Stimulated activated CD4-positive, alpha-beta T cell treated with anti-CD3 and anti-CD28 coated beads, Interleukin-1b, Interleukin-23, amount 100 ng/mL, for 1 hour (primary cell): ENCODE measurements at places on chromosomes 12 and 14.

GRCh38 chr12:23816394-23816851, 133.0 kb downstream of the SOX5 start:
- DNase-seq: no peak

GRCh38 chr14:55706365-55706684, 126.3 kb downstream of the KTN1 start:
- no peak for DNase-seq

GRCh38 chr12:95074766-95075165, 1.3 kb upstream of the NR2C1 start:
- no peak for DNase-seq

DNA sequence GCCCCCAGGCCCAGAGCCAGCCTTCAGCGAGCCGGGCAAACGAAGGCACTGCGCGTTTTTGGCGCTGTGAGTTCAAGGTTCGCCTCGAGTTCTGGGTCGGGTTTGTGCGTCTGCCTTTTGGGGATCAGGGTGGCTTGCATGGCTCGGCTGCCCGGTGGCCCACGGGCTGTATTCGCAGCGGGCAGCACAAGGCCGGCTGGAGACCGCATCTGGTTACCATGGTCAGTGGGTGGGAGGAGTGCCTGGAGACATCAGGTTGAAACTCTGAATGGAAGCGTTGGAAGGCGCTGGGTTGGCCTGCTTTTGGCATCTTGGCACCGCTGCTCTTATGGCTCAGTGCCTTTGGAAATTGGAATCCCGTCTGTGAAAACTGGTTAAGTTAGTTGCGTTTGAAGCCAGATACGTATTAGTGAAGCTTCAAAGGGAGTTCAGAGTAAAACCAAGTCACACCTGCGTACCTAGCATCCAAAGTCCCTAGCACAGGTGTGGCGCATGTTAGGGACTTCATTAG, 50.9 kb downstream of the SNAPC1 start:
- no peak for DNase-seq

DNA sequence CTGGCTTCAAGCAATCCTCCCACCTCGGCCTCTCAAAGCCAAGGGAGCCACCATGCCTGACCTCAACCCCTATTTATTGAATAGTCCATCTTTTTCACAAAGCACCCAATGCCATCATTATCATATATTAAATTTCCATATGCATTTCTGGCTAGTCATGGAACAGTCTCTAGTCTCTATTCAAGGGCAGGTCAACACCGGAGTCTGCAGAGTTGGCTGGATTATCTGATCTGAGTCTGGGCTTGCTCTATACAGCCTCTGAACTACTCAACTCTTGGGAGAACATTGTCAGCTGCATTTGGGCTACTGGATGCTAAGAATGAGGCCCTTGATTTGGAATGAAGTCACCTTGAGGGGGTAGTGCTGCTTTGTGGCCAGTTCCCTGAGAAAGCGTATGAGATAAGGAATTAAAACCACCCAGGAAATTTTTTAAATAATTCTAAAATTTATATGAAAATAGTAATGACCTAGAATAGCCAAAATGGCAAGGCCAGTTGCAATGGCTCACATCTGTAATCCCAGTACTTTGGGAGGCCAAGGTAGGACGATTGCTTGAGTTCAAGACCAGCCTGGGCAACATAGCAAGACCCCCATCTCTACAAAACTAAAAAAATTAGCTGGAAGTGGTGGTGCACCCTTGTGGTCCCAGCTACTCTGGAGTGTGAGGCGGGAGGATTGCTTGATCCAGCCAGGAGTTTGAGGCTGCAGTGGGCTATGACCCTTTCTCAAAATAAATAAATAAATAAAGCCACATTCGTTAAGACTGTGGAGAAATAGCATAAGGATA, 6.9 kb upstream of the NAA25 start:
- DNase-seq: no peak

GRCh38 chr14:34930591-34931091, 52.2 kb upstream of the SRP54 start:
- no peak for DNase-seq

GRCh38 chr12:12156828-12157227, 86.1 kb downstream of the BCL2L14 start:
- DNase-seq: no peak

DNA sequence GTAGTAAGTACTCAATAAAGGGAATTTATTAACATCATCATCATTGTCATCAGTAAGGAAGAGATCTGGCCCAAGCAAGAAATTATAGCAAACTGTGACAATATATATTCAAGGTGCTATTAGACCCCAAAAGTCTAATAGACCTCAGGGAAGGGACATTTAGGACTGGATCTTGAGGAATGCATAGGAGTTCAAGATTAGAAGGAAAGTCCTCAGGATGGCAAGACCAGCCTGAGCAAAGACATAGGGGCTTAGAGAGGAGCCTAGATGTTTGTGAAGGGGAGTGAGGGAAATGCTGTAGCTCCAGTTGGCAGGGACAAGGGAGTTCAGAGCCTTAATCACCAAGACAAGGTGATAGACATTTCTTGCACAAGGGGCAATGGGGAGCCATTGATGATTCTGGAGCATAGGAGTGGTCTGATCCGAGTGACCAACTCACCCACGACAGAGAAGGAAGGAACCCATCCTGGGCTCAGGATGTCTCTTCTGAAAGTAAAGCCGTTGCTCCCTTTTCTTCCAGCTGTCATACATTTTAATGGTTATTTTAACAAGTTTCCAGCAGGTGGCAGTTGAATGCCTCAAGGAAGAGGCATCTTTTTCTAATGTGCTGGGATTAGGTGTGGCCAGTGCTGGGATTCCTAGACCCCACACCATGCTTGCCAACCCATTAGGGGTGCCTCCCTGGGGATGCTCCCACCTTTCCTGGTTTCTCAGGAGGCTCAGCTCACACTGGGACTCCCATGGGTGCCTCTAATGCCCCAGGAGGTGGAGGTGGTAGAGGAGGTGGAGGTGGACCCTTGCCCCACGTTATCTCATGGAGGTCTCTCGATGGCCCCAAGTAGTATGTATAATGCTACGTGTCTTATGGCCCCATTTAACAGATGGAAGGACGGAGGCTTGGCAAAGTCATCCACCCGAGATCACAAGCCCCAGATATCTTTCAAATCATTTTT, 37.8 kb downstream of the PHETA1 start:
- DNase-seq: no peak

- no peak for DNase-seq
Measured at GRCh38 chr14:105181549-105182295, 610 bp upstream of the NUDT14 start.

GRCh38 chr12:18153826-18154225, 63.8 kb upstream of the RERGL start:
- DNase-seq: no peak

GRCh38 chr12:101619858-101620761, 25.3 kb downstream of the MYBPC1 start:
- DNase-seq: no peak

DNA sequence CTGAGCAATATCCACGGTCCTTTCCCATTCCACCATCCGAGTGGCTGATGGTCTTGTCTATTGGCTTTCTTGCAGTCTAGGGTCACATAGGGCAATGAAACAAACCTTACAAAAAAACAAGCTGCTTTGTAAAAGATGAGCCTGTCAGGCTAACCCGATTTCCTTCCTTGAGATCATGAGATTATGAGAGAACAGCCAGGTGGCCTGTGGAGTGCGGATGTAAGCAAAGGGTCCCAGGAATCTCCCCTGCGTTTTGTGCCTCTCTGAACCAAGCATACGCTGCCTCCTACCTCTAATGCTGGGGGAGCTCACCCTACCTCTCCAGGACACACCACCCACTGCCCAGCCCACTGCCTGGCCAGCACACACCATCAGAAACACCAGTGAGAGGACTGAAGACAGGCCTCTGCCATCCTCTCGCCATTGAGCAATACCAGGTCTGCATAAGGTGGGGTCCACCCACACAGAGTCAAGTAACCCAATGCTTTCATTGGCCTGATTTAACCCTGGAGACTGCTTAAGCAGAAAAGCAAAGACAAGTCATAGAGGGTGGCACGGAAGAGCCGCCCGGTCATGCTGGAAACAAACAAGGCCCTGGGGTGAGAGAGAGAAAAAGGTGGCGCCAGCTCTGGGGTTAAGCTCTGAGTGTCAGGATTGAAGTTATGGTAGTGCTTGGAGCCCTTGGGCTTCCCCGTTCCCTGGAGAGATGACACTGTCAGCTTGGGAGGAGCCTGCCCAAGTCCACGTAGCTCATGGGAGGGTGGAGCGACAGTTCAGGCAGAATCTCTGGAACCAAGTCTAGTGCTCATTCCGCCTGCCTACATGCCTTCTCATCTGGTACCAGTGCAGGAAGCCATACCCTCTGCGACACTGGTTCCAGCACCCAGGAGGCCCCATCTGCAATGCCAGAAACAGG, 46.6 kb downstream of the CALM1 start:
- DNase-seq: no peak

DNA sequence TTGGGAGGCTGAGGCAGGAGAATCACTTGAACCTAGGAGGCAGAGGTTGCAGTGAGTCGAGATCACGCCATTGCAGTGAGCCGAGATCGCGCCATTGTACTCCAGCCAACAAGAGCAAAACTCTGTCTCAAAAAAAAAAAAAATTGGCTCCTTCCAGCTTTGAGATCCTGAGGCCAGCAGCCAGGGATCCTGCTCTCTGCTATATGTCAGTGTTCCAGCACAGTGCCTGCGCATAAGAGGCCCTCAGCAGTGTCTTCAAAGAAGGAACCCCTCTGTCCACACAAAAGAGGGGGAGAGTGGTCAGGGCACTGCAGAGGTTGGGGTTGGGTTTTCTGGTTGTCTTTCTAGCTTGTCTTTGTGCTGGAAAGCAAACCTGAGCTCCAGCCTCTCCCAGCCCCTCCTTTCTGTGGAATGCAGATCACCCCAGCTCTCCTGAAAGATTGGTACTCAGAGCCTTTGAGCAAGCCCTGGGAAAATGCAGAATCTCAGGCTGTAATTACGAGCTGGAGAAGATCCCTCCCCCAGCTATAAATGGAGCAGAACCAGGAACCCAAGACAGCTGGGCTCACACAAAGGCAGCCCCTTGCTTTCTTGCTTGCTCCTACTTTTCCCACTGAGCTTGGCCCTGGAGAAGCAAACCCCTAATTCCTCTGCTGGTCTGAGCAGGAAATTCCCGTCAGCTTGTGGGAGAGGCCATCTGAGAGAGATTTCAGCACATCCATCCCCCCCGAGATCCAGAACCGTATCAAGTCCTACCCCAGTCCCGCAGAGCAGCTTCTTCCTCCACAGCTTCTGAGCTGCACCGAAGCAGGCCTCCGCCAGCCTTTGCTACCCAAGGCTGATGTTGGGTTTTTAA, 205.7 kb downstream of the ZFP36L1 start:
- no peak for DNase-seq

DNA sequence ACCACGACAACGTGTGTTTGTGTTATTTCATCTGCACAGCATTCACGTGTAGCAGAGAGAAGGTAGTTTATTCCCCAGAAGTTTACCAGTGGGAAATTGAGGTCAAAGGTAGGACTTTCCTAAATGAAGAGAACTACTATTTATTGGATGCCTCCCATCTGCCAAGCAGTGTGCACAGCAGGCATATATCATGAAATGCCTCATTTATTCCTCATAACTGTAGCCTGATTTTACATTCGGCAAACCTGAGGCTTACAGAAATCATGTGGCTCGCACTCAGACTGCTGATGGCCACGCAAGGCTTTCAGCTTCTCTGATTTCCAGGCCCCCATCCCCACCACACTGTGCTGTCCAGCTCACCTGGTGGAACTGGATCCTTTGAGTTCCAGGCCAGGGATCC, 33.5 kb downstream of the NTF3 start:
- DNase-seq: no peak

DNA sequence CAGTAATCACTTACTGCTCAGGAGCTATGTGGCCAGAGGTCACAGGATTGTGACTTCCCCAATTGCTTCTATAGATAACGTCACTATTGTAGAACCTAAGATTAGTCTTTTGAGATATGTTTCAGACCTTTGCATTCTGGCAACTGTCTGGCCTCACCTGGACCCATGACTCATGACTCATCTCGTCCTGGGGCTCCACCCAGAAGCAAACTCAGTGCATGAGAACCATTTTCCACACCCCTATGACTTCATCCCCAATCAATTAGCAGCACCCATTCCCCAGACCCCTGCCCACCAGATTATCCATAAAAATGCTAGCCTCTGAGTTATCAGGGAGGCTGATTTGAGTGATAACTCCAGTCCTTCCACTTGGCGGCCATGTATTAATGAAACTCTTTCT, 186.9 kb downstream of the EMP1 start:
- no peak for DNase-seq

DNA sequence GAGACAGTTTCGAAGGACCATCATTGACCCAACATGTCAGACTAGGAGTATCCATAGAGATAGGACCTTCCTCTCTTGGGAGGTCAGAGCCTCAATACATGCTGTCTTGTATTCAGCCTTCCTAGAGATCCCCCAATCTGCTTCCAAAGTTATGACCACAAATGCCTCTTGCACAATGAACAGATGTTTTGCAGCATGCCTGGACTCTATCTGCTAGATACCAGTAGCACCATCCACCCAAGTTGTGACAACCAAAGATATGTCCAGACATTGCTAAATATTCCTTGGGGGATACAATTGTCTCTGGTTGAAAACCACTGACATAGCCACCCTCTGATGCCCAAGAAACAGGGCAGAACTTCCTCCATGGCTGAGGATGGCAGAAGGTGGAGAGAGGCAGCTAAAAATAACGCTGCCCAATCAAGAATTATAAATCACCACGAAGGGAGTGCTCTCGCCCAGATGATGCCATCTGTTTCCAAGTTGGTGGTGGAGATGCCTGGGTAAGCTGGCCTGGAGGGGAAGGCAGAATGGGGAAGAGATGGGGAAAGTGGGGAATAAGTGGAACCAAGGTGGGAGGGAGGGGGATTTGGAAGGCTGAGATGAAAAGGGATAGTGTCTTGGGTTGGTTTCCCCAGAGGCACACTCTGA, 42.9 kb upstream of the NOS1 start:
- DNase-seq: no peak

GRCh38 chr12:47562201-47562600, 143.6 kb downstream of the RPAP3 start:
- no peak for DNase-seq

DNA sequence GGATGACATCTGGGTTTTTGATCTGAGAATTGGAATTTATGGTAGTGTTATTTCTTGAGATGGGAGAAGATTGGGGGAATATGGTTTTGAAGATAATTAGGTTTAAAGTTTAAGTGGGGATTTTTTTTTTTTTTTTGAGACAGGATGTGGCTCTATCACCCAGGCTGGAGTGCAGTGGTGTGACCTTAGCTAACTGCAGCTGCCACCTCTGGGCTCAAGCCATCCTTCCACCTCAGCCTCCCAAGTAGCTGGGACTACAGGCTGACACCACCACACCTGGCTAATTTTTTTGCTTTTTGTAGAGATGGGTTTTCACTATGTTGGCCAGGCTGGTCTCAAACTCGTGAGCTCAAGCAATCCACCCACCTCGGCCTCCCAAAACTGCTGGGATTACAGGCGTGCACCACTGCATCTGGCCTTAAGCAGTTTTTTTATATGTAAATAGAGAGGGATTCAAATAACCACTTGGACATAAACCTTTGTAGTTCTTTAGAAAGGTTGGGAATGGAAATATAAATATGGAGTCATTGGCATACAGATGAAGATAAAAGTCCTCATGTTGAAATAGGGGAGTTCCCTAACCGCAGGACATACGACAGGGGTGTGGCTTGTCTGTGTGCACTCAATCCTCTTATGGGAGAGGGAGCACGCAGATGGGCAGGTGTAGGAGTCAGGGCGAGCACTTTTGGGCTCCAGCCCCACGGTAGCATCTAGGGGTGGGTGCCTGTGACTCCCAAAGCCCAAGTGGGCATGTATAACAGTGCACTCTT, 4.7 kb downstream of the LIN52 start:
- DNase-seq: no peak
